B cell (primary cell): ENCODE measurements at places on chromosomes 3 and 15. TPM values are rescaled to one million over a fixed set of nuclear protein-coding genes. Genes with fewer than 3 reads are reported as not detected.

DNA sequence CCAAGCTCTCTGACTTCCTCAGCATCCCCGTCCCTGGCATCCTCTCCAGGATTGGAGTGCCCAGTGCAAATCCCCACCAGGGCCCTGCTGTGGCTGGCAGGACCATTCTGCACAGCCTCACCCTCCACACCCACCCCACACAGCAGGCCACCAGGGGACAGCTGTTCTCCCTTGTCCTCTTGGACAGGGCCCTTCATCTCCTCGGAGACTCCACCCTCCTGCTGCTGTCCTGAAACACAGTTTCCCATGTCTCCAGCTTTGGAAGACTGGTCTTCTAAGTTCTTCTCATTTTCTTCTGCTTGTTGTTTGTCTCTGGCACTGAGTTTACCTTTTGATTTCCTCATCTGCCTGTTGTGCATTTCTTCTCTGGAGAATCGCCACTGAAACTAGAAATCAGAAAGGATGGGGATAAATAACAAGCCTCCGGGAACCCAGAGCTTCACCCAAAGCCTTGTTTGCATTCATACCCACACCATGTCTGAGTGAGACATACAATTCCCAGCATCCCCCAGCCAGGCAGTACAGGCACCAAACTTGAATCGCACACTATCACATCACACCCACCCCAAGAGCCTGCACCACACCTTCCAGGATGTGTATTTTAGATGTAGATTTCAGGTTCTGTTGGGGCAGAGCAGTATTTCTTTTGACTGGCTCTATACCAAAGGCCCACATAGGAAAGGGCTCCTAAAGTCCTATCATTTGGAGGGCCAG lies 52.0 kb downstream of the OXNAD1 start:
- no peak for DNase-seq

GRCh38 chr3:20511863-20512505 lies 326.0 kb upstream of the SGO1 start:
- DNase-seq = peak; percentile 2

GRCh38 chr15:72783640-72784455 lies at the start of gene ADPGK:
ADPGK (minus strand) TSS chr15:72783758; CDS start chr15:72783691, 67 bp downstream.
- peak; percentile 98 for DNase-seq

Gene LMAN1L
- 1.1 and 1.2 TPM in 2 replicates for total RNA-seq

Gene AMT
- total RNA-seq = 14.0 TPM in 2 replicates

GRCh38 chr3:73621388-73621787 lies 3.4 kb downstream of the PDZRN3 start:
- DNase-seq = no peak

- DNase-seq = peak; percentile 81
These were observed at the start of gene ADPRH for GRCh38 chr3:119579366-119580066. ADPRH (plus strand) TSS chr3:119579492; CDS start chr3:119582170, 2,678 bp downstream.

Gene LRRK1
- 53.0 and 55.5 TPM in 2 replicates for total RNA-seq

Gene C3orf85
- total RNA-seq = not detected in 2 replicates

Gene CMSS1
- total RNA-seq = 22.0 and 22.8 TPM in 2 replicates

- DNase-seq = no peak
These were observed 75.0 kb downstream of the ARNT2 start for GRCh38 chr15:80479191-80479590.

- no peak for DNase-seq
These were observed 80.8 kb upstream of the PEX5L start for GRCh38 chr3:180117381-180118163.

DNA sequence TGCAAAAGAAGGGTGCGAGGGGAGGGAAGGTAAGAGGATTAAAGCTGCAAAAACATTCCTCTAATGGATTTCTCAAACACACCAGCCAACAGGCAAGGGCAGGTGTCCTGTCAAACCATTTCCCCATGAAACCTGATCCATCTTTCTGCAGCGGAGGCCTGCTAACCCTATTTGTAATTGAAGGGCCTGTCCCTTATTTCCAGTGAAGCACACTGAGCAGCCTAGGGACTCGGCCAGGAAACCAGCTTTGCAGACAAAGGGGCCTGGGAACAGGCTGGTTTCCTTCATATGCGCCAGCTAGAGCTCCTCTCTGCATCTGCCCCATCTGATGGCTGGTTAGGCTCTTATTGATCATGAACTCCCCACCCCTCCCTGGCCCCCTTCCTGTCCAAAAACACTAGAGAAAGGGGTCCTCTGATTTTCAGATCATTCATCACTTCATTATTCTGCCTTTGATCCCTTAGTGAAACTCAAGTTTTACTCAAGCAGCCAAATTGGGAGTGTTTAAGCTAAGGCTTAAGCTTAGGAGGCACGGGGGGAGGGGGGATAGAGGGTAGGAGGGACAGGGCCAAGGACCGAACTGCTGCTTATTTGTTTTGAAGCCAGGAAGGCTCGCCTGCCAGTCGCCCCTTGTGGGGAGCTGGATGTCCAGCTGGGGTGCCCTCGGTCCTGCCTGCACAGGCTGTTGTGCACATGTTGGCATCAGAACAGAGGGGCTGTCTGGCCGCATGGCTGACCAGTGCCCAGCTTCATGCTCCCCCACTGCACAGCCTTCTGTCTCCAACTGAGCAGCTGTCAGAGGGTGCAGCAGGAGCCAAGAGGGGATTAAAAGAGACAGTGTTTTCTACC lies 53.1 kb downstream of the BOC start:
- no peak for DNase-seq

Gene LRTM1
- total RNA-seq = not detected in 2 replicates

Gene TTLL13
- 0.22 and 0.42 TPM in 2 replicates for total RNA-seq

DNA sequence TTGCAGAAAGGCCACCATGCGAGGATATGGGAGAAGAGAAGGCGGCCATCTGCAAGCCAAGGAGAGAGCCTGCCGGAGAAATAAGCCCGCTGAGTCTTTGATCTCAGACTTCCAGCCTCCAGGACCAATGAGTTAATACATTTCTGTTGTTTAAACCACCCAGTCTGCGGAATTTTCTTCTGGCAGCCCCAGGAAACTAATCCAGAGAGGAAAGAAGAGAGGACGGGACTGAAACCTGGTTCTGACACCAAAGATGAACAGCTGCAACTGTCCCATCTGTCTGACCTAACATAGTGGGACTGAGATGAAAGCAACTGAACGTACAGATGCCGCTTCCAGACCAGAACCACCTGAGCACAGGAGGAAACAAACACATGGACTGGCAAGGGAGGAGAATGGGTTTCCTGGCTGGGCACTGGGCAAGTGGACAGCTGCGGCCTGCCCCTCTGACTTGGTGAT lies 32.3 kb downstream of the VGLL4 start:
- no peak for DNase-seq

DNA sequence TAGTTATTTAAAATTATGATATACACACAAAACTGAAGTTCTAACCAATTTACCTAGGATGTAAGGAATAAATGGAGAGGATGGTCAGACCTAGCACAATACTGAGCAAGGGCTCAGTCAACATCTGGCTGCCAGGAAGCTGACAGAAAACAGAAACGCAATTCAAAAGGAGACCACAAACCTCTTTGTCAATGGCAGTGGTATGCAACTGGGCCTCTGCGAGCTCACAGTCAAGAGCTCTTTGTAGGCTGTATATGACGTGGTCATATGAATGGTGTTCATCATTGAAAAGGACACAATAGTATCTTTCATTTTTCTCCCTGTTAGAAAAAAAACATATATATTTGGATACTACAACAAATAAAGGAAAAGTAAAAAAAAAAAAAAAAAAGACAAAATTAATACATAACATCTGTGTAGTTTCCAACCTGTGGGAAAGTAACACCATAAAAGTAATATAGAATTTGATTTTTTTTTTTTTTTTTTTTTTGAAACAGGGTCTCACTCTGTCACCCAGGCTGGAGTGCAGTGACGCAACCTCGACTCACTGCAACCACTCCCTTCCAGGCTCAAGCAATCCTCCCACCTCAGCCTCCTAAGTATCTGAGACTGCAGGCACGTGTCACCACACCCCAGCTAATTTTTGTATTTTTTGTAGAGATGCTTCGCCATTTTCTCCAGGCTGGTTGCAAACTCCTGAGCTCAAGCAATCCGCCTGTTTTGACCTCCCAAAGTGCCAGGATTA lies 37.9 kb downstream of the UBR1 start:
- no peak for DNase-seq

- DNase-seq = peak; percentile 62
These were observed 45.2 kb downstream of the ATP2B2 start for GRCh38 chr3:10459954-10460754.
